ENCODE measurements at places on chromosomes 2 and 18.

DNA sequence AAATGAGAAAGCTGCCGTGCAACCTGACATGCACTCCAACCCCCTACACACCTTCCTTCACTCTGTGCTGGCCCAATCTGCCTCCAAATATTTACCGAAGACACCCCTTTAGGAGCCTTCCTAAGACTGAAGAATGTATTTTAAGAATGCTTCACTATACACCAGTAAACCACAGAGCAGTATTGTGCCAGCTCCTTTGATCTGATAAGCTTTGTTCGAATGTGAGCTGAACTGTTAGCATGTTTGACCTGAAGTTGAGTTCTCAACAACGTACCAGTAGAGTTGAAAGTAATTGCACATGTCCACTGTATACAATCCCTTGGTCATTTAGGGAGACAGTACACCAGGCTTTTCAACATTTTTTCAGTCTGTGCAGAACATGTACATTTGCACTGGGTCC, 259.2 kb downstream of the TGIF1 start:
- DNase-seq, result no peak

DNA sequence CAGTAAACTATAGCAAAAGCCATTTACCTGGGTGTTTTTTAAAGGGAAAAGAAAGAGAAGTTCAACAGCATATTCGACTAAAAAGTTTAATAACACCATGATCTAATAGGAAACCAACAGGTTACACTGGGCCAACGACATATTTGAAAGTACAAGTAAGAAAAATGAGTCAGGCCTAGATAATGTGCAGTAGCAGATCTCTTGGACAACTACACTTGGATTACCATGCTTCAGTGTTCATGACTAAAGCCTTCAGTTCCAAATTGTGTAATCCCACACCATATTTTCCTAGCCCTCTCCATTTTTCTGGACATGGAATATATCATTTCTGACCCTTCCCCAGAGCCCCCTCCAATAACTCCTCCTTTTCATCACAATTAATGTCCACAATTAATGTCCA, 39.1 kb upstream of the FIGN start:
- no peak for DNase-seq

- DNase-seq, result no peak
These were observed 200.6 kb upstream of the MEX3C start for GRCh38 chr18:51398104-51398503.

DNA sequence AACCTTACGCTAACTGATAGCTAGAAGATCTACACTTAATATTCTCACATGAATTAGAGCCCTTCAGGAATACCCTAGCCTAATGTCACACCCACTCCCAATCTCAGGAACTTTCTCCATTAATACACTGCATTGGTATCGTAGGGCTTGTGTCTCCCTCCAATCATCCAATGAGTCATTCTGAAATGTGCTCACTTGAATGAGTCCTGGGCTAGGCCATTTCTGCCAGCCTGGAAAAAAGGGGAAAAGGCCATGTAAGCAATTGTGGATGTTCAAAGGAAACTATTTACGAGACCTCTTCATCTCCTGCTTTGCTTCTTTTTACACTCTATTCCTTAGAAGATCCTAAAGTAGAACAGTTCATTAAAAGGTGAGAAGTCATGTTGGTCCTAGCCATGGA, 18.8 kb downstream of the ZEB2 start:
- no peak for DNase-seq

GRCh38 chr18:48486754-48487153, 52.1 kb upstream of the CTIF start:
- no peak for DNase-seq

DNA sequence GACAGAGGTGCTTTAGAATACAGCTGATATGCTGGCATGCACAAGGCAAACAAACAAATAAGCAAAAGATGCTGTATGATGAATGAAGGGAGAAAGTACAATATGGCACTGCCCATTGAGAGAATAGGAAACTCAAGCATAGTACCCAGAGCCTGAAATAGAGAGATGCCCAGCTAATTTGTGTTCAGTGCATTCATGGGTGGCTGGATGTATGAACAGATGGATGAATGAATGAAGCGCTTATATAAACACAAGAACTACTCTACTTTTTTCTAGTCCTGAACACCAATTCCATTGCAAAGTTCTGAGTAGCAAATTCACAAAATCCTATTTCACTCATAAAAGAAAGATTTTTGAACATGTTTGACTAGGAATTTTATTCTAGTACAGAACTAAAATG, 756.3 kb downstream of the SATB2 start:
- DNase-seq, result no peak

DNA sequence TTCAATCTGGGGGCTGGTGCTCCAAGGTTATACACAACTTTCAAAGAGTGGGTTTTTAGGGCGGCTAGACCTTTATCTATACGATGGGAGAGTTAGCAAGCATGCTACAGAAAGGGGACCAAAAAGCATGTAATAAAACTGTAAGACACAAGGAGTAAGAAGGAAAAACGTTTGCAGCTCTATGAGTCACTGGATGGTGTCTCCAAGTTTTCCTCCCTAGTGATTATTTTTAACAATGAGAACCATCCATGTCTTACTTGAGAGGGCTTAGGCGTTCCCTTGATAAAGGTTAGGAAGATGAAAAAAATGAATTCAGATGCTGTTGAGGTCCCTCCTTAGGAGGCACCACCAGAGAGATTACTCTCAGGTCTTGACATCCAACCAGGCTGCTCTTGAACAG, 75.9 kb downstream of the HRH4 start:
- DNase-seq, result no peak

- DNase-seq, result no peak
These were observed 19.1 kb upstream of the ANKRD53 start for GRCh38 chr2:70959271-70959761.

- no peak for DNase-seq
These were observed 53.1 kb downstream of the HPCAL1 start for GRCh38 chr2:10355471-10356438.

- no peak for DNase-seq
These were observed 12.3 kb upstream of the ASAP2 start for GRCh38 chr2:9194352-9194751.

- no peak for DNase-seq
These were observed 192.6 kb downstream of the MGAT5 start for GRCh38 chr2:134446383-134447017.

- DNase-seq, result no peak
These were observed 918 bp downstream of the EIF5B start for GRCh38 chr2:99338029-99338585.

DNA sequence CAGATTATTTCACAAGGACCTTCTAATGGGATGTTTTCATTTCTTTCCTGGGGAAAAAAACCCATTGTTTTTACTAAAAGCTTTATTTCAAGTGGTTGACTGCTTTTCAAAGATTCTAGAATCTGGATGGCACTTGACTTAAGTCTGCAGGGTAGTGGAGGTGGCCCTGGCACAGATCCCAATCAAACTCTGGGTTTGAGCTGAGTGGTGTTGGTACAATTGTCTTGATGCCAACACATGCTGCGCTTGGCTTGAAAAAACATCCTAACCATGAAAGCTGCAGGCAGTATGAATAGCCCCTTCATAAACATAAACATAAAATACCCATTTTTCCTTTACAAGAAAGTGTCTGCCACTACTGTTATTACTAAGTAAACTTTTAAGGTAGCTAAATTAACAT, 3.6 kb downstream of the PAPOLG start:
- no peak for DNase-seq

- DNase-seq, result no peak
These were observed 39.1 kb downstream of the FN1 start for GRCh38 chr2:215396595-215397313.

GRCh38 chr2:196322973-196323810, 151.8 kb upstream of the STK17B start:
- no peak for DNase-seq

- DNase-seq, result no peak
These were observed 34.7 kb downstream of the MAP4K4 start for GRCh38 chr2:101732199-101732598.

DNA sequence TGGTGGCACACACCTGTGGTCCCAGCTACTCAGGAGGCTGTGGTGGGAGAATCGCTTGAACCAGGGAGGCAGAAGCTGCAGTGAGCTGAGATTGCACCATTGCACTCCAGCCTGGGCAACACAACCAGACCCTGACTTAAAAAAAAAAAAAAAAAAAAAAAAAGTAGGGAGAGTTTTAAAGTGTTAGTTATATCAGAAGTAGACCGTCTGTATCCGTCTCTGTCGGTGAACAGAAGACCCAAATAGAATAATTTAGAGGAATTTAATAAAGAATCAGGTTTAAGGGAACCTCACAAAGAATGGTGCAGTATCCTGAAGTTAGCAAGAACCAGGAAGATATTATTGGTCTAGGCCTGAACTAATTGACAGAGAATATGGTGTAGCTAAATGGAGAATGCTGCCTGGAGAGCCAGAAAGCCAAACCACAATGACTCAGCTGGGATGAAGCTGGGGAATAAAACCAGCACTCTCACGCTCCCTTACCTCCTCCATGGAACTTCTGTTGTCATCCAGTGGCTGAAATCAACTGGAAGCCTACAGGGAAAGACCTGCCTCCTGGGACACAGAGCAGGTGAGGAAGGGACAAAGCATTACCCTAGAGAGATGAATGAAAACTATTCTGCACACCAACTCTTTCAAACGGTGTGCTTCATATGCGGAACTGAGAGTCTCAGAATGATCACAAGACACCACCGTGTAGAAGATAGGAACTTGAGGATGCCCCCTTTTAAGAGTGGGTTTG, 39.1 kb upstream of the PLEKHM3 start:
- DNase-seq, result no peak

- no peak for DNase-seq
These were observed 6.6 kb downstream of the ARHGAP25 start for GRCh38 chr2:68741238-68741637.

GRCh38 chr2:1839066-1839756, 94.9 kb upstream of the PXDN start:
- no peak for DNase-seq

- DNase-seq, result no peak
These were observed 56.1 kb downstream of the SRD5A2 start for GRCh38 chr2:31524592-31524991.

DNA sequence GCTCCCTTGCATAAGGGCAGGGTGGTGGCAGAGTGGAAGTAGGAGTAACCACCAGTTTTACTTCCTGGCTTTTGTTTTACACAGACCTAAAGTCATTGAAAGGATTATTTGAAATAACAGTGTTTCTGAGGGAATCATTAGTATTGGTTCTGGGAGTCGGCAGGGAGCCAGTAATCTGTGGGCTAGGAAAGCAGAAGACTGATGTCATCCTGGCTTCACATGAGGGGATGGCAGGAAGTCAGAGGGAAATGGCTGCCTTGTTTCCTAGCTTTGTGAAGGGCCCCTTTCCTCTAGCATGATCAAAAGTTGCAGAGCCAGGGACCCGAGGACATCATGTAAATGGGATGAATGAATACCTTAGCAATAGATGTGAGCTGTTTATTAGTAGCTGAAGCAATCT, 792.6 kb downstream of the CPS1 start:
- DNase-seq, result no peak

DNA sequence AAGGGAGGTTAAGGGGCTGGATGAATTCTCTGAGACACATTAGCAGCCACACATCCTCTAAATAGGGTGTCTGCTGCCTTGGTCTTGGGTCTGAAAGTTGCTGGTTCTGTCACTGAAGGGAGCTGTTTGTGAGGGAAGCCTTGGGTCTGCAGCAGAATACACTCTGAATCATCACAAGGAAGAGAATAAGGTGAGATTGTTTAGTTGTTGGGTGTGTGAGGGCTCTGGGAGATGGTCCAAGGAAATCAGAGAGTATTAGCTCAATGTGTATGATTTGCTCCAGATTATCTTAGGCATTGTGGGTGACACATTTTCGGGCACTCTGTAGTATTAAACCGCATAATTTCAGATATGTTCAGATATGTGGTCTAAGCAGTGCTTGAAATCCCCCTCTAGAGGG, 548.5 kb downstream of the SLC4A3 start:
- no peak for DNase-seq

- DNase-seq, result no peak
These were observed 113.6 kb downstream of the MRO start for GRCh38 chr18:50706199-50706598.

- no peak for DNase-seq
These were observed 105.0 kb upstream of the ZFP36L2 start for GRCh38 chr2:43331422-43331821.

DNA sequence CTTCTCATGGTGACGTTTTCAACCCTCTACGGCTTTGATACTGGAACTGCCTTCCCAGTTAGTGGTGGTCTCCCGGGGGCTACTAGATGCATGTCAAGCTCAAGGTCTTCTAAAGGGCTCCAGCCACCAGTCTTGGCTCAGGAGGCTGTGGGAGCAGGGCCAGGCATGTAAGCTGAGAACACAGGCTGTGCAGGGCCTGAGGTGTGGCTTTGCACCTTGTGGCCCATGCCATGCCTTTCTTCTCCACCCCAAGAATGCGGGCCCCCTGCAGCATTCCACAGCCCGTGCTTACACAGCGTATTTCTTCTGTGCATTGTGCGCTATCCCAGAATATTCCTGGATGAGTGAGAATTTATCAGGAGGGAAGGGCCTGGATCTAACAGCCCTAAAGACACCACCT, 144.9 kb downstream of the SEPTIN10 start:
- DNase-seq, result no peak

DNA sequence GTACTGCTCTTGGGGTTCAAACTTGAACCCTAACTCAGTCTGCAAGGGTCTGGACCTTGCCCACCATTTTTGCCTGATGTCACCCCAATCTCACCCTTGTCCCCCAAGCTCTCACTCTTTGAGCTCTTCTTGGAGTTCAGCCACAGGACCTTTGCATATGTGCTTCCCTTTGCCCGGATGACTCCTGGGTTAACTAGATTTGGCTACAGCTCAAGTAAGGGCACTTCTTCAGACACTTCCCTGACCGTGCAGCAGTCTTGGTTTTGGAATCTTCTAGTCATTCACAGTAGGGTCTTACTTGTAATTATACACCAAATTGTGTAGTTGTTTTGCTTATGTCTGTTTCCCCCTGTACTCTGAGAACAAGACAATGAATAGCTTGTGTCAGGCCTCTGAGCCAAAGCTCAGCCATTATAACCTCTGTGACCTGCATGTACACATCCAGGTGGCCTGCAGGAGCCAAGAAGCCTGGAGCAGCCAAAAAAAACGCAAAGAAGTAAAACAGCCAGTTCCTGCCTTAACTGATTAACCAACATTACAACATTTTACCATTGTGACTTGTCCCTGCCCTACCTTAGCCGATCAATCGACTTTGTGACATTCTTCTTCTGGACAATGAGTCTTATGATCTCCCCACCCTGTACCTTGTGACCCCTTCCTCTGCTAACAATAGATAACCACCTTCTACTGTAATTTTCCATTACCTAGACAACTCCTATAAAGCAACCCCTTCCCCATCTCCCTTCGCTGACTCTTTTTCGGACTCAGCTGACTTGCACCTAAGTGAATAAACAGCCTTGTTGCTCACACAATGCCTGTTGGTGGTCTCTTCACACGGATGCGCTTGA, 1.0 kb upstream of the MOGAT1 start:
- no peak for DNase-seq

GRCh38 chr2:207257251-207258250, 91.8 kb upstream of the KLF7 start:
- no peak for DNase-seq

DNA sequence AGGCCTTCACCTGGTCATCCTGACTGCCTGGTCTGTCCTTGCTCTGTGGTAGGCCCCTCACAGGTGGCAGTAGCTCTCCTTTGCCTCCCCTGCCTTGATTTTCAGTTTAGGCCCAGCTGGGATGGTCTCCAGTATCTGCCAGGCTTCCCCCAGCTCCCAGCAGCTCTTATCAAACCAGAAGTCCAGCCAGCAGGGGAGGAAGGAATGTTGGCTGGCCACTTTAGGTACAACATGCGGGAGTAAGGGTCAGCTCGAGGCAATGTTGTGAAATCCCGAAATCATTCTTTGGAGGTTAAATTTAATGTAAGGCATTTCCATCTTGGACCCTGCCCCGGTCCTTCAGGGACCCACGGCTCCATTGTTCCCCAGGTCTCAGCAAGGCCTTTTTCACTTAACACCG, 16.8 kb downstream of the ATP6V1C2 start:
- no peak for DNase-seq
